ENCODE measurements at places on chromosomes 5 and 9.
A peak's percentile ranks its signal among the peaks of the same experiment; 100 is the strongest.

DNA sequence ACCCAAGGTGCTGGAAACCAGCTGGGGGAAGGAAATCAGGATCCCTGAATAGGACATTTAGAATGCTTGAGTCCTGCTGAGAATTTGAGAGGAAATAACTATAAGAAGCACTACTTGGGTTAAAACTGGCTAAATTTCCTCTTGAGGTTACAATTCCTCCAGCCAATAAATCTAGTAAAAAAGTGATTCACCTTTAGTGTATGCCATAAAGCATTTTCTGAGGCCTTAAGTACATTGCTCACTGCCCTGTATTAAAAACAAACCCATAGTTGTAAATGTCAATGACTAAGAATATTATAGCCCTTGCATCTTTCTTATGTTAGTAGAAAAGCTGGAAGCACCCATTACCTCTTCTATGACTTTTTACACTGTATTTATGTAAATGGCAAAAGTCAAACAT lies 634.7 kb upstream of the ARRDC3 start:
- DNase-seq, result no peak

DNA sequence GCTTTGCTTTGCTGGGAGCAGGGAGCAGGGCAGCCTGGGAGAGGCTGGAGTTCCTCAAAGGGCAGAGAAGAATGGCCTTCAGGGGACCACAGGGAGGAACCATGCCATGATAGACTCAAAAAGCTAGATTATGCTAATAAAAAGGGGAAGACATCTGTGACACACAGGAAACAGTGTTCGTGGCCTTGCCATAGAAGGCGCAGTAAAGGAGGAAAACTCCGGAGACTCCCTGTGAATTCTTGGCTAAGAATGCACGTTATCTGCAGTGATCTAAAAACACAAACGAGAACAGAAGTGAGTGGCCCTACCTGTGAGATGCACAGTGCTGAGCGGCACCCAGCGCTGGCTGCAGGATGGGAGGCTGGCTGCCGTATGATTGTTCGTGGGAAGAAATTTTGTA lies 15.9 kb upstream of the LTC4S start:
- no peak for DNase-seq

GRCh38 chr5:154830219-154830595 lies 20.2 kb downstream of the FAXDC2 start:
- DNase-seq, result no peak

- no peak for DNase-seq
Observed at GRCh38 chr5:64654561-64654938, 35.8 kb upstream of the SHISAL2B start.

GRCh38 chr5:35120715-35121114 lies 73.0 kb upstream of the AGXT2 start:
- no peak for DNase-seq

GRCh38 chr5:91111473-91112238 lies 271.5 kb downstream of the ARRDC3 start:
- DNase-seq, result no peak

GRCh38 chr9:99368341-99369326 lies 146.6 kb downstream of the SEC61B start:
- DNase-seq, result peak; percentile 38

DNA sequence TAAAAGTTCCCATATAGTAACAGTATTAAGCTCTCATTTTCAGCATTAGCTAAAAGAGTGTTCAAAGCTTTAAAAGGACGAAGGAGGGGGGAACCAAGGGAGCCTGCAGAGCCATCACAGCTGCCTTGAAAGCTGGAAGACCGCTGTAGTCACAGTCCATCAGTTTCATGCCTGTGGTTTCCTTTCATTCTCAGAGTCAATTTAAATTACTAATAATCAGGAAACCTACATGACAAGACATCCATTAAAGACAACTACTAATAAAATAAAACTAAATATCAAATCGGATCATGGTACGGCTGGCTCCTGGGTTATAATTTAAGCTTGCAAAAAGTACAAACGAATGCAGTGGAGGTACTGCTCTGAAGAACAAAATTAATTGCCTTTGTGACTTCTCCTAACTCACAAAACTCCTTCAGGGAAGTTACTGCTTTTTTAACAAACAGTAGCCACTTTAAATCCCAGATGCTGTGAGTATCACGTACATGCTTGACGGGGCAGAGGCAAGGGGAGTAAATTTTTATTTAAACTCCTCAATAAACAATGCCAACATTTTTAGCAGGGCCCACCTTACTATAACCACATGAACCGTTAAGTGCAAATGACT lies 213.5 kb downstream of the DENND1A start:
- DNase-seq, result no peak

GRCh38 chr9:132489536-132489935 lies 79.5 kb downstream of the CFAP77 start:
- no peak for DNase-seq

DNA sequence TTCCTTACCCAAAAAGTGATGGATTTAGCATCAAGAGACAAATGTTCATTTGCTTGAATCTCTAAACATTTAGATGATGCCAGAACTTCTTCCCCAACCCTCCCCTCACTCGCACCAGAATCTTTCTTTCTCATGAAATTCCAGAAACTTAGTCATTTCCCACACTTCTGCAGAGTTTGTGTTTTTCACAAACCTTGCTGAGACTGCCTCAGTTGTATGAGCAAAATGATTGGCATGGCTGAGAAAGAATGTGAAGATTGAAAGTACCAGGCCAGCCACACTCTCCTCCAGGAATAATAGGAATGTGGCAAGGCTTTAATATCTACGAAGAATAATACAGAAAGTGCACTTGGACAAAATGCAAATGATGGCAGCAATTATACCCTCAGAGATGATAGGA lies 428.3 kb upstream of the CDH6 start:
- no peak for DNase-seq

- no peak for DNase-seq
Observed at GRCh38 chr9:76001459-76001858, 111.0 kb downstream of the PCSK5 start.

GRCh38 chr9:3342159-3342777 lies 183.5 kb downstream of the RFX3 start:
- no peak for DNase-seq

DNA sequence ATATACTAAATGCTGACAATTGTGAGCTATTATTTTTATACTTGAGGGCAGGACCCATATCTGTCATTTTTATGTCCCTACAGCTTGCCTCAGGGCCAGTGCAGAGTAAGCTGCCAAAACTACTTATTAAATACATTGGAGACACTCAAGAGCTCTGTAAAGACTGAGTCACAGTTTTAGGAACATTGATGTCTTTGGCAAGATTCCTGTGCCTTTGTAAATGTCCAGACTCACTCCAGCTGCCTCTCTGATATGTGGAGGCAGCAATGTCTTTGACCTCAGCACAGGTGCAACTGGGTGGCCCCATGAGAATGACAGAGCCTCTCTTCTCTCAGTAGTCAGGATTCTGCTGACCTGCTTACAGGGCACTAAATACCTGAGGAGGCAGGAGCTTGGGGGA lies 363.2 kb downstream of the OSTF1 start:
- DNase-seq, result no peak

DNA sequence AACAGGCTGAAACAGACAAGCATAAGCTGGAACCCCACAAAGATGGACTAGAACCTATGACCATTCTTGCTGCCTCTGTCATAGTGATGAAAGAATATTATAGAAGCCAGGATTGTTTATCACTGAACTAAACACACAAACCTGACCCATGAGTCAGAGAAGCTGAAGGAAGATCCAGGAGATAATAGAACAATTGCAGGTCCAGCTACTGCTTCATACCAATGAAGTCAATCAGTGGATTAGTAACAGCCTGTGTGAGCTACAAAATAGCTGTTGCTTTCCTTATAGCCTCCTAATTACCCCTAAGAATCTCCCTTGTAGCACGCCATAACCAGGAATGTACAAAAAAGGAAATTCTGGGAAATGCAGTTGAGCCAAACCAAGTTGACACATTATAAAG lies 459.9 kb upstream of the ZNF462 start:
- DNase-seq, result no peak
